Skin of body (tissue), 3 donors: ENCODE measurements at places on chromosomes 12 and 14.

GRCh38 chr12:57118711-57119271 lies 7.6 kb upstream of the STAT6 start:
- DNase-seq = no peak

DNA sequence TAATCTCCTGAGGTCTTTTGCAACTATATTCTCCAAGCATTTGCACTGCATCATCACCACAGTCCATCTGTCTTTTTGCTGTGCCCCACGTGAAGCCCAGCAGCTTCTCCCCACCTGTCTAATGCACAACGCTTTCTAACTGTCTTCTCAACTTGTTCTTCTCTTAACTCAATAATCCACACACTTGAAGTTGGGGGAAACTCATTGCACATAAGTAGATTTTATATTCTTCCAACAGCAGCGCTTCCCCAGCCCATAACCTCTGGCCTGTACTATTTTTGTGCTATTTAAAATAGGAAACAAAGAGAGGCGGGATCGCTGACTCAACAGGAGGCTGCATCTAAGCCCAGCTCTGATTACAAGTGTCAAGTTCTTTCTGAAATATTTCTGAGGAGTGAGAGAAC lies 226.7 kb downstream of the GXYLT1 start:
- no peak for DNase-seq

GRCh38 chr12:95073698-95074520 lies 491 bp upstream of the NR2C1 start:
- DNase-seq = no peak

GRCh38 chr12:127044836-127045235 lies 1222.1 kb upstream of the TMEM132C start:
- no peak for DNase-seq
